ENCODE measurements at places on chromosomes 1 and 21.

- no peak for DNase-seq
Observed at GRCh38 chr1:38151399-38151798, 104.8 kb upstream of the POU3F1 start.

DNA sequence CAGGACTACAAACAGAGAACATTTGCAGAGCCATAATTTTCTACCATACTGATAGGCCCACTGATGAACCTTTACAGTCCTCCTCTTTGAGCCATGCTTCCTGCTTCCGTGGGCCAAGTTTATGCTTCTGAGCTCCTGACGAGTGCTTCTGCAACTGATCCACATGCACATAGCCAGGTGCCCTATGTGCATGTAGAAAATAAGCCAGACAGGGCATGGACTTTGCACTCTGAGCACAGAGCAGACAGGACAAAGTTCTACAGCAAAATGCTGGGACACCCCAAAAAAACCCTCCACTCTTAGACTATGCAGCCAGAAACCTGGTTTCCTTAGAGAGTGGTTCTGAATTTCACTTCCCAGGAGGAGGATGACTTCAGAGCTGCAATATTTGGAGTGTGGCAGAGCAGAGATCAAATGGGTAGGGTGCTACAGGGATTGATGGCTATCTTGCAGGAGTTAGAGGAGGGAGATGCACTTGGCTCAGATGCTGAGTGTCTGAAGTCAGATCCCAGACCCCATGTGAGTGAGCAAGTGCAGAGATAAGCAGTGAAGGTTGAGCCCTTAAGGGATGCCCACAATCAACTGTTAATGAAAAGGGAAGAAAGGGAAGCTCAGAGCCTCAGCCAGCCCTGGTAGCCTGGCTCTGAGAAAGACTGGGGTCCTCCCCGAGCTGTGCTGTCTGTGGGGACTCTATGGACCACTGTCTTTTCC lies 230.9 kb downstream of the DUSP10 start:
- DNase-seq, result no peak

GRCh38 chr1:88549536-88549935 lies 134.5 kb upstream of the PKN2 start:
- no peak for DNase-seq

GRCh38 chr1:156146020-156146768 lies 7.2 kb upstream of the SEMA4A start:
- peak; percentile 92 for DNase-seq

GRCh38 chr1:196897158-196897828 lies 9.4 kb downstream of the CFHR4 start:
- no peak for DNase-seq
